ENCODE measurements at places on chromosomes 11 and 22. TPM values are rescaled to one million over a fixed set of nuclear protein-coding genes. Genes with fewer than 3 reads are reported as not detected.

Gene OR51I1
- 0.24 TPM for total RNA-seq

Gene MS4A14
- total RNA-seq: not detected

Gene CCDC157
- 0.72 TPM for total RNA-seq

Gene PAX6
- not detected for total RNA-seq

Gene SPON1
- total RNA-seq: 4.6 TPM

Gene MOGAT2
- not detected for total RNA-seq

Gene XNDC1N
- total RNA-seq: 2.2 TPM

Gene OR56A1
- total RNA-seq: not detected

Gene CD3E
- total RNA-seq: not detected

Gene PRSS23
- 104 TPM for total RNA-seq

Gene FDXACB1
- total RNA-seq: 2.3 TPM

Gene OR52H1
- 0.21 TPM for total RNA-seq

Gene OR5A1
- total RNA-seq: not detected

Gene CREB3L1
- not detected for total RNA-seq

Gene SYVN1
- 19.0 TPM for total RNA-seq

Gene SPDYC
- total RNA-seq: not detected

Gene NXF1
- total RNA-seq: 11.8 TPM

Gene SLC1A2
- 0.24 TPM for total RNA-seq

Gene CCDC87
- 0.48 TPM for total RNA-seq

Gene TMPRSS13
- total RNA-seq: 1.7 TPM

Gene MAPK8IP2
- total RNA-seq: 0.43 TPM

Gene ARSA
- 27.7 TPM for total RNA-seq

Gene MMP13
- not detected for total RNA-seq

Gene NNMT
- total RNA-seq: 356 TPM

Gene CELSR1
- total RNA-seq: 81.2 TPM

Gene GLYATL2
- total RNA-seq: 0.24 TPM

Gene FAM111B
- total RNA-seq: 2.2 TPM

Gene TEX12
- not detected for total RNA-seq

Gene SVIP
- 3.1 TPM for total RNA-seq

Gene MCAM
- 177 TPM for total RNA-seq

Gene SMC1B
- not detected for total RNA-seq

Gene MOV10L1
- 0.64 TPM for total RNA-seq

Gene CTTN
- 361 TPM for total RNA-seq

Gene POTEH
- total RNA-seq: not detected

Gene MUC6
- total RNA-seq: not detected

Gene CCDC15
- 1.5 TPM for total RNA-seq

Gene GLYAT
- not detected for total RNA-seq

Gene PELI3
- 17.7 TPM for total RNA-seq

Gene SLC22A8
- not detected for total RNA-seq

Gene GGTLC2
- total RNA-seq: not detected

Gene CDC45
- total RNA-seq: 1.1 TPM

Gene PANX3
- not detected for total RNA-seq

Gene SMDT1
- total RNA-seq: 4.7 TPM

Gene A4GALT
- total RNA-seq: 35.2 TPM

Gene OR51G2
- not detected for total RNA-seq

Gene NEFH
- total RNA-seq: 0.72 TPM

Gene PATE4
- not detected for total RNA-seq

Gene PPFIBP2
- 14.9 TPM for total RNA-seq

Gene OR5P2
- total RNA-seq: not detected

Gene TREH
- total RNA-seq: not detected

Gene CNGA4
- total RNA-seq: 0.64 TPM

Gene OR6A2
- total RNA-seq: under 0.01 TPM

Gene TECTA
- total RNA-seq: not detected

Gene MUC5AC
- total RNA-seq: not detected

Gene KRTAP5-8
- 0.24 TPM for total RNA-seq

Gene TMEM191B
- total RNA-seq: 1.1 TPM

Gene PGA3
- total RNA-seq: not detected

Gene FOLR1
- total RNA-seq: 2.1 TPM

Data from tracheal epithelial cell (primary cell).